Activated CD4-positive, alpha-beta memory T cell treated with anti-CD3 and anti-CD28 coated beads for 36 hours (primary cell): ENCODE measurements at places on chromosomes 1 and 21. TPM values are rescaled to one million over a fixed set of nuclear protein-coding genes. Genes with fewer than 3 reads are reported as not detected.

DNA sequence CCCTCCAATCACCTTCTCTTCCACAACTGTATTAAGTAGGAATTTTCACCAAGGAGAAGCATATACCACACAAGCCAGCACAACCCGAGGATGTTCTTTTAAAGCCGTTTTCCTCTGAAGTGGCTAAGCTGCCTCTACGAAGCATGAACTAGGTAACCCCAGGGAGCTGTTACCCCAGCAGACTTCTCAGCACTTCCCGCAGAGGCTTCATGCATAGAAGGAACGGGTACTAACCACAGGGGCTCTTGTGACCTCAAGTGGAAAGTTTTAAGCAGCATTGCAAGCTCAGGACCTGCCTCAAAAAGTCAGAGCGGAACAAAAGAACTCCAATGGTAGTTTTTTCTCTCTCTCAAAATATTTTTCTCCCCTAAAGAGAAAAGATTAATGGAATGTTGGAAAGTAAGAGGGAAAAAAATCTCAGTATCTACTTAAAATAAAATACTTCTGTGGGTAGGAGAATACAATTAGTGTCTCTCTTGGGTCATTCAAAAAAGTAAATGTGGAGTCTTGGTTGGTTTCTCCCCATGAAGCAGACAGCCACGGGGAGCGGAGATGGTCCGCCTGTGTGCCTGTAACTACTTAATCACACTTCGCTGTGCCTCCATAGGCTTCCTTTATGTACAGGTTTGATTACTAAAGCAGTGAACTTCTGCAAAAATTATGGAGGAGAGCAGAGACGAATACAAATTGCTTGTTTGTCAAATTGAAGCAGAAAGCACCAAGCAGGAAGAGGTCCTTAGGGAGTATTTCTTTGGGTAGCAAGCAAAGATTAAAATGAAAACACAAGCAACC, 40.9 kb downstream of the STX6 start:
- H3K4me1 ChIP-seq = peaks cover 27% of the 10 kb centered on the region
- peaks cover 52% of the 10 kb centered on the region for H3K36me3 ChIP-seq
- no peak overlapping the region for H3K4me3 ChIP-seq
- no peaks in the 10 kb centered on the region for H3K27me3 ChIP-seq
- no peak overlapping the region for H3K27ac ChIP-seq

DNA sequence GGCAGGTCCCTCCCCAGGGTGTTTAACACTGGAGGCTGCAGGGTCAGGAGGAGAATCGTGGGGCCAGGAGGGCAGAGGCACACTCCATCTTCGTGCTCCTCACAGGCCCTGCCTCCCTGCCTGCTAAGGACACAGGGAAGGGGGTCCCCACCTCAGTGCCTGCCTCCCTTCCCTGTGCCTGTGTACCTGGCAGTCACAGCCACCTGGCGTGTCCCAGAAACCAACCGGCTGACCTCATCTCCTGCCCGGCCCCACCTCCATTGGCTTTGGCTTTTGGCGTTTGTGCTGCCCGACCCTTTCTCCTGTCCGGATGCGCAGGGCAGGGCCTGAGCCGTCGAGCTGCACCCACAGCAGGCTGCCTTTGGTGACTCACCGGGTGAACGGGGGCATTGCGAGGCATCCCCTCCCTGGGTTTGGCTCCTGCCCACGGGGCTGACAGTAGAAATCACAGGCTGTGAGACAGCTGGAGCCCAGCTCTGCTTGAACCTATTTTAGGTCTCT, 623 bp upstream of the BGLAP start:
- no peak overlapping the region for H3K4me3 ChIP-seq
- H3K27me3 ChIP-seq = no peaks in the 10 kb centered on the region
- H3K4me1 ChIP-seq = peaks cover 10% of the 10 kb centered on the region
- H3K27ac ChIP-seq = no peak overlapping the region

Gene LMX1A
- not detected for total RNA-seq

DNA sequence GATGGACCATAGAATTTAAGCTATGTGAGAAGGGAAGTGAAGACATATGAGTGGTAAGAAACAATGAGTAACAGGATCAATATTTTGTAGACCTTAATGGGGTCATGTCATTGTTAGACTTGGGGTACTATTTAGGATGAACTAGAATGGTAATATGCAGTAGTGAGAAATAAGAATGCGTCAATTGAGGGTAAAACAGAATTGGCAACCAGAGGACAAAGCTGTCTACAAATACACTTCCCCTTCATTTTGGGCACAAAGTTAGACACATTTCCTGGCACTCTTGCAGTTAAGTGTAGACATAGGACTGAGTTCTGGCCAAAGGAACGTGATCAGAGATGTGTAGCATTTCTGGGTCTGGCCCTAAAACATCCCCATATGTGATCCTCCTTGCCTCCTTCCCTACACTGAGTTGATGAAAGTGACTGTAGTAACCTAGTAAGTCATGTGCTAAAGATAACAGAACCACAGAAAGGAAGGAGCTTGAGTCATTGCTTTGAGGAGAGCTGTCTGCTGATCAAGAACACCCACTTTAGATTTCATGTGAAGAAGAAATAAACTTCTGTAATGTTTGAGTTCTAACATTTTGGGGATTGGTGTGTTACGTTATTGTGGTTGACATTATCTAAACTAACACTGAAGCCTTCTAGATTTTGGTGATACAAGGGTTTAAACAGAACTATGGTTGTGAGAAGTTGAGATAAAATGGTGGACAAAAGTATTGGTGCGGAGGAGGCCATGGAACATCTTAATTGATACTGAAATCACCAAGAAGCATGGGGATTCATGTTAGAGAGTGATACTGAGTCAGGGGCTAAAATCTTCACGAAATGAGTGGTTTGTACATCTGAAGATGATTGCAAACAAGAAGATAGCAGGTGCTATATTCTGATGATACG, 41.7 kb downstream of the CD55 start:
- no peaks in the 10 kb centered on the region for H3K4me1 ChIP-seq
- H3K4me3 ChIP-seq = no peak overlapping the region
- H3K27ac ChIP-seq = no peak overlapping the region
- peak; percentile 18 for DNase-seq

Gene GPR25
- total RNA-seq = not detected

Gene SERPINC1
- not detected for total RNA-seq

GRCh38 chr1:67159233-67159632, 7.0 kb upstream of the IL23R start:
- no peak overlapping the region for H3K4me3 ChIP-seq
- peak overlapping the region; percentile 73 for H3K27ac ChIP-seq
- H3K36me3 ChIP-seq = no peaks in the 10 kb centered on the region

Gene LAPTM5
- 190 TPM for total RNA-seq

Gene TLCD4
- 0.15 TPM for total RNA-seq
